Kidney capillary endothelial cell (primary cell): ENCODE measurements at places on chromosomes 2 and 18.
A peak's percentile ranks its signal among the peaks of the same experiment; 100 is the strongest.

GRCh38 chr2:157769856-157770255 is 106.3 kb downstream of the ACVR1 start:
- no peak for DNase-seq

DNA sequence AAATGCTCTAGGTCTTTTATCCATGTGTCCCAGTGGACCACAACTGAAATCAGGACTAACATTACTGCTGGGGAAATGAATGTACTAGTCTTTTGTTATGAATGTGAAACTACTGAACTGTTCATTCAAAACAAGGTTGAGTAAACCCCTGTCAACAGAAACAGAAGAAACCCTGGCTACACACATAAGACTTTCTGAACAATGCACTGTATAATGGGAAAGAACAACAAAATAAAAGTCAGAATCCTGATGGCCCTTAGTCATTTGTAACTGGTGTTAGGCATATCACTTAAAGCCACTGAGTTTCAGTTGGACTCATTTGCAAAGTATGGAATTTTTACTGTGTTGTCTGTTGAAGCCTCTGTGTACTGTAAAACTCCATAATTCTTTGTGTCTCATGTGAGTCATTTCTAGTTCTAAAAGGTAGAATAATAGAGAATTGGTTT is 77.0 kb upstream of the UBXN4 start:
- no peak for DNase-seq

GRCh38 chr2:72806280-72806945 is 19.4 kb downstream of the EXOC6B start:
- DNase-seq, result no peak

DNA sequence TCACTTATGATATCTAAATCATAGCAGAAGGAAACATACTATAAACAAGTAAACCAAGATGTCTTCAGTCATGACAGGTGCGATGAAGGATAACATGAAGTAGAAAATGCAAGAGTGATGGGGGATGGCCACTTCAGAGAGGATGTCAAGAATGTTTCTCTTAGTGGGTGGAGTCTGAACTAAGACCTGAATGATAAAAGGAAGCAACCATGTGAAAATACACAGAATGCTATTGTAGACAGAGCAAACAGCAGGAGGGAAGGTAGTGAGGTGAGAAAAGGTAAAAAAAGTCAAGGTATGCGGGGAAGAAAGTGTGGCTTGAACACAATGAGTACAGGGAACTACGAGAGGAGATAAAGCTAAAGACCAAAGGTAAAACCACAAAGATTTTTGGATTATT is 341.6 kb downstream of the FBXO15 start:
- no peak for DNase-seq

GRCh38 chr2:178327516-178327915 is 123.5 kb downstream of the PRKRA start:
- no peak for DNase-seq

- DNase-seq, result no peak
Observed at GRCh38 chr2:8994386-8994785, 9.1 kb downstream of the MBOAT2 start.

DNA sequence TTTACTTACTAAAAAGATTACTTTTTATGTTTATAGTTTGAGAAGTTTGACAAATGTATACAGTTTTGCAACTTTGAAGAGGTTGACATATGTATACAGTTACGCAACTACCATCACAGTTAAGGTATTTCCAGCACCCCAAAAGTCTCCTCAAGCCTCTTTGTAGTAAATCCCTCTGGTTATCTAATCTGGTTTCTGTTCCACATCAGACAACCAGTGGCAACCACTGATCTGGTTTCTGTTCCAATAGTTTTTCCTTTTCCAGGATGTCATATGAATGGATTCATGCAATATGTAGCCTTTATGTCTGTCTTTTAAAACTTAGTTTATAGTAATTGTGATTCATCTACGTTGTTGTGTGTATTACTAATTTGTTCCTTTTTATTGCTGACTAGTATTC is 23.5 kb downstream of the IFIH1 start:
- DNase-seq, result no peak

DNA sequence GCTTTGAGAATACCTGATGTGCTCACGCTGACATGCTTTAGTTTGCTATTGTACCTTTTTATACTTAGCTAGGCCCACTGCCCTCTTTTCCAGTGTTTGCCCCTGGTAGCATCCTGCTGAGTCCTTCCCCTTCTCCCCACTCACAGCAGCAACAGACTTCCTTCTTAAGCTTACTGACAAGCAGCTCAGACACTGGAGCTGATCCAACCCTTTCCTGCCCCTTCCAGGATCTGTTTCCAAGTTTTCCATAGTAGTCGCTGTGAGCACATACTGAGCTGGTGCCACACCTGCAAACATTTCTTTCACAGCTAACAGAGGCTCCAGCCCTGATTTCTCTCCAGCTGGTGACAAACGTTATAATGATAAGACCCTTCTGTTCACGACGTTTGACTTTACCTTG is 991.4 kb upstream of the CELF4 start:
- no peak for DNase-seq

- DNase-seq, result peak; percentile 6
Observed at GRCh38 chr18:9475643-9476591, 604 bp downstream of the RALBP1 start.

DNA sequence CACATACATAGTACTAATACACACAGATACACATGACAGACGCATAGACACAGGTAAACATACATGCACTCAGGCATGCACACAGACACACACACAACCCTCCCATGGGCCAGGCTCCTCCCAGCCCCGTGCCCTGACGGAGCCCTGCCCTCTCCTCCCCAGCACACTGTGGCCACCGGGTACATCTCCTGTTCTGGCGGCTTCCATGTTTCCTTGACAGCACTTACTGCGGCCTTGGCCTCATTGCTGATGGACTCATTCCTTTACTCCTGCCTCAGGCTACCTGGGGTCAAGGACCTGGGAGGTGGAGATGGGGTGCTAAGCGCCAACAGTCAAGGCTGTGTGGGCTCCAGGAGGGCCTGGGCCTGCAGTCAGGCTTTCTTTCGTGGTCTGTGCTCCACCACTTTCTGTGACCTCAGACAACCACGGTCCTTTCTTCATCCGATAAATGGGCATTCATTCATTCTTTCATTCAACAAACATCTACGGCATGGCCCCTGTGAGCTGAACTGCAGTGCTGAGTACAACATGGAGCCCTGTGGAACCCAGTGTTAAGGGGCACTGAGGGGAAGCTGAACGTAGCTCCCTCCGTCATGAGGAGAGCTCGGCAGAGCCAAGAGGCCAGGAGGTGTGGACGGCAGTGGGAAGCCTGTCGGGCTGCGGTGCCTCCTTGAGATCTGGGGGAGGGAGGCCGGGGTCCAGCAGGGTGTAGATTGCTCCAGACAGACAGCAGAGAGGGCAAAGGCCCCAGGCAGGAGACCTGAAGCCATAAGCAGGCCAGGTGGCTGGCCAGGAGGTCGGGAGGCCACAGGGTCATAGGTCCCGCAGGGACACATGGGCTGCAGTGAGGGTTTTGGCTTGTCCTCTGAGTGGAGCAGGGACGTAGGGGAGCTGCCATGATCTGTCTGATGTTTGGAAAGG is 190.4 kb upstream of the HDAC4 start:
- no peak for DNase-seq

DNA sequence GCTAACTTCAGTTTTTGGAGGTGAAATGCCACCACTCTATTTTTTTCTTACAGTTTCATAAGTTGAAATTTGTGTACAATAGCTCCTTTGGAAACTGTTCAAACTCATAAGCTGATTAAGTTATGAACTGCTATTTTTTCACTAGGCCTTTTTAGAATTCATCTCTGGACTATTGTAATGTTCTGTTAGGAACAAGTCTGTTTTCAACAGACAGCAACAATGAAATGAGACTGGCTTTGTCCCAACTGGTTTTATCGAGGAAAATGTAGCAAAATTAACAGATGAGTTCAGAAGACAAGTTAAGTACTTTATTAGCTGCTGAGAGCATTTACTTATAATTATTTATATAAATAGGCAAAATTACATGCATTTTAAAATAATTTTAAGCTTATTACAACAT is 310.6 kb downstream of the ZNF804A start:
- DNase-seq, result no peak

DNA sequence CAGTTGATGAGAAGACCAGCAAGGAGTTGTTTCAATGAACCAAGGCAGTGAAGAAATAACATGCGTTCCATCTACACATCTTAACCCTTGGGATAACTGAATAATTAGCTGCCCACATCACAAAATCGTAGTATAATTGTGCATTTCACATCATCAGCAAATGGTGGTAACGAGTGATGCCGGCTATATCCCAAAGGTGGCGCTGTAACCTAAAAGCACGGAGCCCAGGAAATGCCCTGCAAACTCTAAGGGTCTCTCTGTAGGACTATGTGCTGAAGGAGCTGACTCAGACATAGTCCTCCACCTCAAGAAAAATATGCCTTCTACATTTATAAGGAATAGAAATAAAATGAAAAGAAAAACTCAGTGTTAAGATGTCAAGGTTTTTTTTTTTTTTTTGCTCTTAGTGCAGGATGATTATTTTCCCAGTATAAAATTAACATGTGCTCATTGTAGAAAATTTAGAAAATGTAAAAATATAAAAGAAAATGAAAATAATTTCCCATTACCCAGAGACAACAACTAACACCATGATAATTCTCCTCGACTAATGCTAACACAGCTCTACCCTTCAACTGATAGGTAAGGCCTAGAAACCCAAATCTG is 23.1 kb upstream of the DSG3 start:
- peak; percentile 14 for DNase-seq

- no peak for DNase-seq
Observed at GRCh38 chr2:85997017-85997970, 108.4 kb downstream of the POLR1A start.

GRCh38 chr2:79512442-79513401 is at the start of gene CTNNA2:
TSS of gene CTNNA2 (plus strand) at chr2:79513051.
- DNase-seq, result peak; percentile 3

DNA sequence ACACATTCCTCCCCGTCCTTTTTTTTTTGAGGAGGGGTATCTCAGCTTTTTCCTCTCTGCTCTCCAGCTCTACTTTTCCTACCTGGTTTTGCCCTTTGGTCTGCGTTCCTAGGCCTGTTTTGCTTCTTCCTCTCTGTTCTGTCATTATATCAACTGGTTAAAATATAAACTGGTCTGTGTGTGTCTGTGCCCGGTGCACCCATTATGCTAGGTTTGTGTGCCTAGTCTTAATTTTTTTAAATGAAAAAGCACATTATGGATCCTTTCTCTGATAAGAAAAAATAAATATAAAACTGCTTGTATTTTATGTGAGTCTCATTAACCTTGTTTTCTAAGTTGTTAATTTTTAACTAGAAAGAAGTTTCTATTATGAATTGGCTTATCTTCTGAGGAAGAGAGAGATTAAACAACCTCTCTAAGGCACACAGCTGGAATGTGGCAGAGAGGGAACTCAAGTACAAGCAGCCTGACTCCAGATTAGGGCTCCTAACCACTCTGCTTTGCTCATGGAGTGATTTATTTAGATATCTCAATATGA is 17.4 kb downstream of the SLC38A11 start:
- no peak for DNase-seq

DNA sequence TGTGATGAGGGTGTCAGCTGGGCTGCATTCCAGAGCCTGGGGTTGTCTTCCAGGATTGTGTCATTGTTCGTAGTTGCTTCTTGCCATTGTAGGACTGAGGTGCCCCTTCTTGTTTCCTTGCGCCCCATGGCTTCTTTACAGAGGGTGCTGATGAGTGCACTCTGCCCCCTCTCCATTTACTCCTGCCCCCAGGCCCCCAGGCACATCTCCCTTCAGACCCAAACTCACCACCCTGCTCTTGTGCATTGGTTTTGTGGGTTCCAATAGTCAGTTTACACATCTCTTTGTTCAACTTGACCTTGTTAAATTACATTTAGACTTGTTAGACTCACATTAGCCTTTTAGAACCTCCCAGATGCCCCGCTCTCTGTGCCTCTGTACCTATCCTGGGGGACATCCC is 33.1 kb downstream of the HJURP start:
- DNase-seq, result no peak

DNA sequence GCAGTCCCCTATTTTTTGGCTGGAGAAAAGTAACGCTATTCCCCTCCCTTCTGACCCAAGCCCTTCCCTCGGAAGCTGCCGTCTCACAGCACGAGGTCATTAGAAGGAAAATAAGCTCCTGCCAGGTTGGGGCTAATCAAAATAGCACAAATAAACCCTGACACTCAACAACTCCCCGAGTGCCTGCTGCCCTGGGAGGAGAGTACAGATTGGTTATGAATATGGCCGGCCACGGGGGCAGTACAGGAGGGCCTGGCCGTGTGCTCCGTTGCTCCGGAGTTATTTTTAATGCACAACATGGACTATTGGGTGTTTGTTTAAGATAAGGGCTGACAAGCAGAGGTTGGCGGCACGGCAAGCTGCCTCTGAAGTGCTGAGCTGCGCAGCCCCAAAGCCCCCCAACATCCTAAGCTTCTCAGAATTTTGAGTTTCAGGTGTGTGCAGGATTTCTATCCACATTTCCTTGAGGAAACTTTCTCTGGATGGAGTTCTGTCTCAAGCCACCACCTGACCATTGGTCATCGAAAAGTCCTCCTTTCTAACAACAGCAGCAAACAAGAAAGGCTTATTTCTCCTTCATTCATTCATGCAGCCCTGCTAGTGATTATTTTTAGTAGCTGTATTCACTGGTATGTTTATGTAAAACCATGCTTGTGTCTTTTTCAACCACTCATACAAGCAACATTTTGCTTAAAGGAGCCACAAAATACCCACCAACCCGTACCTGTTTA is 58.7 kb downstream of the PAX3 start:
- no peak for DNase-seq

DNA sequence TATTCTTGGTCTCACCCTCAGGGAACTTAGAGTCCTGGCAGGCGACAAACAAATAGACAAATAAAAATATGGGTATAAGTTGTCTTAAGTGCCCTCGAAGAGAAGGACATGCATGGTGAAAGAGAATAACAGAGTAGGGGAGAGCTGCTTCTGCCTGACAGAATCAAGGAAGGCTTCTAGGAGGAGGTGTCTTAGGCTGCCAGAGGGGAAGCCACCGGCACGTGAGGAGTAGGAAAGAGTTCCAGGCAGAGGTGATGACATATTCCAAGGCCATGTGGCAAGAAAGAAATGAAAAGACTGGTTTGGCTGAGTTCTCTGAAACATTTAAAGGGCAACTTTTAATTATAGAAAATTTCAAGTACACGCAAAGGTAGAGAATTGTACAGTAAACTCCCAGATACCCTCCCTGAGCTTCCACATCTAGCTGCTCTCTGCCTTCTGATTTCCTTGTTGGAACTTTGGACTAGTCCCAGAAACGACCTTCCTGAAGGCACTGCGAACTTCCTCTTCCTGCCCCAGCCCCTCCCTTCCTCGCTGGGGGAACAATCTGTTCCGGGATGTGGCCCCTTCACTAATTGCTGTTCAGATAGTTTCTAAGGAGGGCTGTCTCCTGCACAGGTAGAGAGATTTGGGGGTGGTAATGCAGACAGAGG is 91.7 kb downstream of the DYSF start:
- DNase-seq, result peak; percentile 56

- no peak for DNase-seq
Observed at GRCh38 chr2:114614592-114614991, 172.2 kb downstream of the DPP10 start.

DNA sequence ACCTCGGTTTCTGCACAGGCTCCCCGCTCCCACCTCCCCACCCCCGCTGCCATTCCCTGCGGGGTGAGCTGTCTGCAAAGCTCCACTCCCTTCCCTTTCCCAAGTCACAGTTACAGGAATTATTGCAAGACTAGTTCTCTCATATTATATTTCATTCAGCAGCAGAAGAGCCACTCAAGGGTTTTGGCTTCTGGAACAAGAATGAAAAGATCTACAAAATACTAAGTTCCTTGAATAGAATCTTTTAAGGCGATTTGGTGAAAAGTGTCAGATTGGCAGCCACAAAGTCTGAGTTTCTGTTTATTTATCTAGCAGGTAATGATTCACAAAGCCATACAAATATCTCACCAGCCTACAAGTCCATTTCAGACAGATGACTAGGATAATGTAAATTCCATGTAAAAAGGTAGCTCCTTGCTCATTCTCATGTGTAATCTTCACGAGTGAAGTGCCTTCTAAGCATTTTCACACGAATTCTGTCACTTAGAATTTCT is 221.9 kb upstream of the RBBP8 start:
- no peak for DNase-seq
